ENCODE measurements at places on chromosomes 6 and 20. TPM values are rescaled to one million over a fixed set of nuclear protein-coding genes. Genes with fewer than 3 reads are reported as not detected.

DNA sequence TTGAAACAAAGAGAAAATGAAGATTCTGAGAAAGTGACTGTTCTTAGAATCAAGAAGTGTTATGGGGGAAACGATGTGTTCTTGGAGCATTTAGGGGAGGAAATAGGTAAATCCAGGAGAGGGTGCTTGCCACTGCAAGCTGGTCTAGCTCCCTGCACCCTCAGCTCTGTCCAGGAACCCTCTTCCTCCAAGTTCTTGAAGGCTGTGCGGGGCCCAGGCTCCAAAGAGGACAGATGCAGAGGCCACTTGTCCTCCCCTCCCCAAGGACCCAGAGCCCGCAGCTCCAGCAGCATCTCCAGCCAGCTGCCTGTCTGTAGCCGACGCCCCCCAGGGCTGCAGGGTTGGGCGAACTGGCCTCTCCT, 87.9 kb downstream of the CDC5L start:
- no peak for DNase-seq

- DNase-seq, result no peak
Observed at GRCh38 chr20:61742097-61742825, 323.4 kb downstream of the TAF4 start.

DNA sequence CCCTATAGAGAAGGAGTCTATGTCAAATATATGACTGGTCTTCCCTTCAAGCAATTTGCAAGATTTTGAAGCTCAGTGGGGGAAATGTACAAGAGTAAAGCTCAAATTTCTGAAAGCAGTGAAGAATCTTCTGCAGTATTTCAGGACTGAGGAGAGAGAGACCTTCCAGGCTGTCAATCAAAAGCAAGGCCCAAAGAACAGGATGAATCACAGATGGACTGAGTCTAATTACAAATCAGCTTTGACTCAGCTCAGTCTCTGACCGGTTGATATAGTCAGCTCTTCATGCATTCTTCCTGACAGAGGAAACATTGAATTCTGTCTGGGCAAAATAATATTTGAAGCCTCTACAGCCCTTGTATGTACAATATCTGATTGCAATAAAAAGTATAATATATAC, 7.7 kb upstream of the HTR1B start:
- DNase-seq, result peak; percentile 28

RNGTT gene
- total RNA-seq, result 12.7 TPM

MCCD1 gene
- total RNA-seq, result not detected

DNA sequence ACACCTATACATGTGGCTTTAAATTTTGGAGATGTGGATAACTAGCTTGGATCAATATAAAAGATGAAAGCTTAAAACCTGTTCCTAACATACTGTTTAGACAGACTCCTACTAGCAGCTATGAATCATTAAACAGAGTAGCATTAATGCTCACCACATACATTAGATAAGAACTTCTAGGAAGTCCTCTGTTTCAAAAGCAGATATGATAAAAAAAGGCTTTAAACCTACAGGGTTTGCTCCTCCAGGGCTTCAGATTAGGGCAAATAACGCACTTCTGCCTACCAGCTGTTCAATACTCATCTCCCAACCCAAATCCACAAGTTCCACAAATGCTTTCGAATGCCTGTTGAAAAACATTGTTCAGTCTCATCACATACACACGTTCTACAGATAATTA, 1.5 kb downstream of the REPS1 start:
- DNase-seq, result no peak

GRCh38 chr6:107115695-107116327, 496 bp upstream of the BEND3 start:
- DNase-seq, result no peak

BTNL2 gene
- not detected for total RNA-seq

- DNase-seq, result peak; percentile 67
Observed at GRCh38 chr20:17666481-17666880, 15.6 kb downstream of the RRBP1 start.

EDN1 gene
- total RNA-seq, result 0.26 TPM

GRCh38 chr6:109325400-109325801, 56.9 kb downstream of the CD164 start:
- DNase-seq, result no peak

DNA sequence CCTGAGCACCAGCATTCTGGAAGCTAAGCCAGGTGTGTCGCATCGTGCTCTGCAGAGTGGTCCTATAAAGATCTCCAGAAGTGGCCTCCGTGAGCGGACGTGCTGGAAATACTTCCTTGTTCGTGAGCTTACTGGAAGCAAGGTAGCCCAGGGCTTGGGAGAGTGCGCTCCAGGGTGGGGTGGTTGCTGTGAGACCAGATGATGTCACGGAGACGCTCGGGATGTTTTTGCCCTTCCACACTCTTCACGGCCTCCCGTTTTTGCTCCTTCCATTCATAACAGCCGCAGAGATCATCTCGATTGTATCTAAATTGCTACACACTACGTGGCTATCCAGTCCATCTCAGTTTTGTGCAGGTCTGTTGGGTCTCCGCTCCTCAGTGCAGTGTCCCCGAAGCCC, 373.4 kb downstream of the THBS2 start:
- DNase-seq, result no peak

DNA sequence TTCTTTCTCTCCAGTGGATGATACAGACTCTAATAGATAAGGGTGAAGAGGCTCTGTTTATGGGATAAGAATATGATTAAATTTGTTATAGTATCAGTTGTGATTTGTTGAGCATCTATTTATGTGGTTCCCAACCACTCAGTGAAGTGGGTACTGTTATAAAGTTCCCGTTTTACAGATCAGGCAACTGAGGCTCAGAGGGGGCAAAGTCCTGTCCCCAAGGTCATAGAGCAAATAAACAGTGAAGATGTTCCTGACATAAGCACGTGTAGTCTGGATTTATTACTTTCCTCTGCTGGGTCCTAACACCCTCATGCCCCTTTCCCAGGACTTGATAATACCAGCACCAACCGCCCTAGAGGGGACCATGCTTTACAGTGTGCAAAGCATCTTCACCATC, 4.1 kb downstream of the DUSP15 start:
- DNase-seq, result no peak
